ENCODE measurements at places on chromosomes 2 and 18.

DNA sequence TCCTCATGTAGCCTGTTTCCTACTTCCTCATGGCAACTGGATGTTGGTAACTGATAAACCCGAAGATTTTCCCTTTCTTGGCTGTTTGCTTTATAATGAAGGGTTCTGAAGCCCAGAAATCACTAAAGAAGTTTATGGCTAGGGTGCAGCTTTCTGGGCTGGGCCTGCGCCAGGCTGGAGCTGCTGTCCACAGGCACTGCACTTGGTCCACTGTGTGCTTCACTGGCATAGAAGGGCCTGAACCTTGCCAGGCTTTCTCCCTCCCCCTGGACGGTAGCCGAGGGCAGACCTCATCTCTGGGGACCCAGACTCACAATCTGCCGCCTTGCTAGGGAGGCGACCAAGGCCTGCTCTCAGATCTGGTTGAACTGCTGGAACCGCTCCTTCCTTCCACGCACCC lies 133.3 kb upstream of the SPRED2 start:
- no peak for DNase-seq

- no peak for DNase-seq
These were observed 74.5 kb downstream of the PIEZO2 start for GRCh38 chr18:11074889-11075288.

DNA sequence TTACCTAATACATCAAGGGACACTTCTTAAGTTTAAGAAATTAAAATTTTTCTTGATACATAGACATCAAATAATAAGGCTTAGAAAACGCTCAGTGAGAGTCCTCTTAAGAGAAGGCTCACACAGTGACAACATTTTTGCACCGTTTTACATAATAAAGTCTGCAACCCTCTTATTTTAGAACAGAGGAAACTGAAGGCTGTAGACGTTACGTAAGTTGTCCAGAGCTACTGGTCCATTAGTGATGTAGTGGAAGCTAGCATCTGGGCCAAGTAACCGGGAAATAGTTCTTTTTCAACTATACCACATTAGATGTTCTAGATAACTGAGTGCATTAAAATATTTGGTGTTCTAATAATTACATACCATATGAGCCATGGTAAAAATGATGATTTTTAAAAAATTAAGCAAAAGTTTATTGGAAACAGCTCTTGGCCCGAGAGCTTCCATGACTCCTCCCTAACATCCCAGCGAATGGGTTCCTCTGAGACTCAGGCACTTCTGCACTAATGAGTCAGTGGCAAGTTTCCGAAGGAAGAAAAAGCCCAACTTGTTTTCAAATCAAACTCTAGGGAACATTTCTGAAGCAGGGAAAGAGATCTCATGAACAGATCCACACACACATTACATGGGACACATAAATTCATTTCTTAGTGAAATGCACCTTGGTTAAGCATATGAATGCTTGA lies 232.6 kb upstream of the PXDN start:
- DNase-seq = peak; percentile 13

DNA sequence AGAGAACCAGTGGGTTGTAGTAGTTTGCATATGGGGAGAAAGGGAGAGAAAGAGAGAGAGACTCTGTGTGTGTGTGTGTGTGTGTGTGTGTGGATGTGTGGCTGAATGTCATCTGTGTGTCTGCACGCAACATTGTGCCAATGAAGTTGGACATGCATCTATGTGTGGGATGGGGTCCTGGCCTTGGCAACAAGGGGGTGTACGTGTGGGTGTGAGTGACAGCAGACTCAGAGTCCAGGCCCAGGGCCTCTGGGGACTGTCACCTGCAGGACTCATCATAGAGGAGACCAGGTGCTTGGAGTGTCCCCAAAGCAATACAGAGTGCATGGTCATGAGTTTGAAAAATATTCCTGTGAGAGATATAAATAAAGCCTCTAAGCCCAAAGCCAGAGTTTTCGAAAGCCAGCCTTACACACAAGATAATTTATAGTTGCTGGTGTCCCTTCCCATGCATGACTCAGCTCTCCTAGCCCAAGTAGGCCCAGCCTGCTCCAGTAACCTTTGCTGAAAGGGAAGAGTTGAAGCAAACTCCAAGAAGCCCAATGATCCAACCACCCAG lies 59.9 kb downstream of the TNP1 start:
- DNase-seq = no peak

DNA sequence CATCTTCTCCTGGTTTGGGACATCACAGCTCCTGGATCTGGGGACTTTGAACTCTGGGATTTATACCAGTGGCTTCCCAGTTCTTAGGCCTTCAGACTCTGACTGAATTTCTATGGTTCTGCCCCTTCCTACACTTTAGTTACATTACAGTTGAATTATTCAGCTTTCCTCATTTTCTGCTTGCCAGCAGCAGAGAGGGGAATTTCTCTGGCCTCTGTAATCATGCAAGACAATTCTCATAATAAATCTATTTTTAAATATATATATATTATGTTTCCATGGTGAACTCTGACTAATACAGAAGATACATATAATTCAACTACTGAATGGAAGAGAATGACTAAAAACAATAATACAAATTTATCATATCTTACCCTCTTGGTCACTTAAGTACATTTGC lies 1478.6 kb upstream of the ACVR2A start:
- DNase-seq = no peak

DNA sequence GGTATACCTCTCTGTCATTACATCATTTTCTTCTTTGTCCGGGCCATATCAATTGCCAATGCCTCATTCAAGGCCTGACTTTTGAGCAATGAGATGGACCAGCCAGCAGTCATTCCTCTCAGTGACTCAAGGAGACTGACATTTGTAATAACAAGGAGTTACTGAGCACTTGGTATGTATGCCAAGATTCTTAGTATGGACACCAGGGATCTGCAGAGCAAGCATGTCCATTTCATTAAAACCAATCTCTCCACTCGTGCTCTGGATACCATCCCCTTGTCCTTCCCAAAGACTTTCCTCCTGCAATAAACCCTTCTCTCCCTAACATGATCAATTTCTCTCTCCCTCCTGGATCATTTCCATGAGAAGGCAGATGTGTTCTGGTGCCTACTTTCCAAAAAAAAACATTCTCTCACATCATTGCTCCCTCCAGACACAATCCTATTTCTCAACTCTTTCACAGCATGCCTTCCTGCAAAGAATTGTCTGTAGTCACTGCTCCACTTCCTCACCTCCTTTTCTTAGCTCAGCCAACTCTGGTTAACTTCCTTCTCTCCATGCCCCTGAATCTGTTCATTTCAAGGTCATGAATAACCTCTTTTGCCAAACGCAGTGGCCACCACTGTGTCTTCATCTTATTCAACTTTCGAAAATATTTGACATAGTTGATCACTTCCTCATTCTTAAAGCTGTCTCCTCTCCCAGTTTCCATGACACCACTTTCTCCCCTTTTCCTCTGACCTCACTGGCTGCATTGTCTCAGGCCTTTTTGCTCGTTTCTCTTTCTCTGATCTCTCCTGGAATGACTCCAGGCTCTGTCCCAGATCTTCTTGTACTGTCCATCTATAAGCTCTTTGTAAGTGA lies 102.8 kb upstream of the CYP1B1 start:
- peak; percentile 97 for DNase-seq

DNA sequence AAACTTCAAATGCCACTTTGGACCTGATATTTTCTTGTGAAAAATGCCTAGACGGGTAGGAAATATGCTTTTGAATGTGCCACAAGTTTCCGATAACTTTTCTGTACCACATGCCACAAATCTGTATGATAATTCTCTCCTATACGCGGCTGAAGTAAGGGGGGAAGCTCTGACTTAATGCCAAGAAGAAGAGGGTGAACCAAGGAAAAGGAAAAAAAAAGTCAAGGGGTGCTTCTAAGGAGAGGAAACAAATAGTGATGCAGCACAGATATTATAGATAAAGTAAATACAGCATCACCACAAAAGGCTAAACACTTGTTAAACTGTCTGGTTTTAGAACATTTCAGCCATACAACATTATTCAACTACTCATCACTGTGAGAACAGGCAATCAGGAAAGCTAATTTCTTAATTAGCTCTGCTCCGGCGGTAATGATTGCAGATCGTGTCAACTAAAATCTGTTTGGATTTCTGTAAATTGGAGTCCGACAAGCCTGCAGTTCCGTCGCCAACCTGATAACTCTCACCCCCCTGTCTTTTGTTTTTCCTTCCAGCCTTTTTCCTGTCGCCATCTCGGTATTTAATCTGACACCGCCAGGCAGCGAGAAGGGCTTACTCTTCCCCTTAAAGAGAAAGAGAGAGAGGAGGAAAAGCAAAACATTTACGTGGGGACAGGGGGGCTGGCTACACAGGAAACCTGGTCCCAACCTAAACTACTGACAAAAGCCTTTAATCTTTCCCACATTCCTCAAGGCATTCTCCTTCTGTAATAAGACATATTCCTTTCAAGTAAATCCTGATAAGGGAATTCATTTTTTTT lies 67.5 kb downstream of the ZEB2 start:
- DNase-seq = peak; percentile 64

DNA sequence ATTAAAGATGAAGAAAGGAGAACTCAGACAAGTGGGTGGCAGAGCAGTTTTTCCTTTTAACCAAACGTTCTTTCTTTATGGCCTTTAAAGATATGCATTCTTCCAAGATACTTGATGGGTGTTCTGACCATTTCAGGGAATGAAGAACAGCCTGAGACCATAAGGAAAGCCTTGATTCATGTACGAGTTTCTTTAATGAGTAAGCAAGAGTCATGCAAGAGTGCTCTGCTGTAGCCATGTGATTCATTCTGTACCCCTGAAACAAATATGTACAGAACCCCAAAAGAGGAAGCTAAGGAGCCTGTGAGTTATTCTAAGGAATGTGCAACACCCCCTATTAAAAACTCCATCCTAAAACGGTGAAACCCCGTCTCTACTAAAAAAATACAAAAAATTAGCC lies 372.8 kb downstream of the MTX2 start:
- DNase-seq = no peak

GRCh38 chr2:99600981-99601651 lies 111.3 kb upstream of the REV1 start:
- DNase-seq = no peak

DNA sequence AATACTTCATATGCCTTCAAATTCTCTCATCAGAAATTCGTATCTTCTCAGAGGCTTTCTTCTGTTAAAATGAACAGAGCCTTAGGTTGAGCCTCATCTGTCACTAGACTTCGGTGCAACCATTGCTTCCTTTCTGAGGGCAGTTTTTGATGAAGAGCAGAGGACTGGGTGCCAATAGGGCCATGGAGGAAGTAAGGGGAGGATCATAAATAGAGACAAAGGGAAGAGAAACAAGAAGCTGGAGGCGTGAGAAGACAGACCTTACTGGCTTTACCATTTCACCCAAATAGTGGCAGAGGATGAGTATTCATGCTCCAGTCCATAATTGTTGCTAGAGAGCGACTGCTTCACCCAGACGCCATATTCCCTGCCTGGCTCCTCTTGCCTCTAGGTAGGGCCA lies 215.6 kb upstream of the PKDCC start:
- no peak for DNase-seq

DNA sequence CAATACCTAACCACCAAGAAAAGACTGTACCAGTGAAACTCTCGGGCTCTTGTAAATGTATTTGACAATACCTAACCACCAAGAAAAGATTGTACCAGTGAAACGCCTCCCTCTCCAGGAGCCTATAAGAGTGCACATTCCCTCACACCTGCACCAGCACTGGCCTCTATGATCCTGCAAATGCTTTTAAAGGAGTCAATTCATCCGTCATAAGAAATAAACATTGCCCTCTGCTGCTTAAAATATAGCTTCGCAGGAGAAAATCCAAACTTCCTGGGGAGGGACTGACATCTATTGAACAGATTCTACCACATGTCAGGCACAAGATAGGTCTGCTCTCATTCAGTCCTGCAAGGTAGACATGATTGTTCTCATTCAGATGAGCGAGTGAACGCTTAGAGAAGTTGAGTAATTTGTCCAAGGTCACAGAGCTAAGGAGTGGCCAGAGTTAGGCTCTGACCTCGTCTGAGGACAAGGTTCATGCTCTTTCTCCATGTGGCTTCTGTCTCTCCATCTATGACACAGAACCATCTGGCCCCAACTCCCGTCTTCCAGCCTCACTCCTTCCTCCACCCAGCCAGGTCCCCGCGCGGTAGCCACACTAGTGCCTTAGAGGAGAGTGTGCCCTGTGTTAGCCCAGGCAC lies 38.7 kb downstream of the MCFD2 start:
- DNase-seq = peak; percentile 86

- no peak for DNase-seq
These were observed 19.5 kb downstream of the B3GNT7 start for GRCh38 chr2:231415029-231415428.

DNA sequence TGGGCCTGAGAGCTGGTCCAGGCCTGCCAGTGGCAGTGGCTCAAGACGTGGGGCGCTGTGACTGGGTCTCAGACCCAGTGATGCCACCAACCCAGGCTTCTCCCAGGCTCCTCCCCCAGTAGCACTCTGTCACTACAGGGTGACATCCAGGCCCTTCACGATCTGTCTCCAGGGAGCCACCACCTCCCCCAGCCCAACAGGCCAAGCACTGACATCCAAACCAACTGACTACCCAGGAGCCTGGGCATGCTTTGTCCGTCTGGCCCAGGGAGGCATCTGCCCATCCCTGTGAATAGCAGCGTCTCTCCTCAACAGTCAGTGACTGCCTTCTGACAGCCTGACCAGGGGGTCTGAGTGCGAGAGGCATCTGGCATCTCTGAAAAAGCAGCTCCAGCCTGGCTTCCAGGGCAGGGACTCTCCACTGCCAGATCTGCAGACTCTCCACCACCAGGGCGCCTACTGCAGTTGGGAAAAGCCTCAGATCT lies 13.0 kb downstream of the TEX44 start:
- DNase-seq = no peak

DNA sequence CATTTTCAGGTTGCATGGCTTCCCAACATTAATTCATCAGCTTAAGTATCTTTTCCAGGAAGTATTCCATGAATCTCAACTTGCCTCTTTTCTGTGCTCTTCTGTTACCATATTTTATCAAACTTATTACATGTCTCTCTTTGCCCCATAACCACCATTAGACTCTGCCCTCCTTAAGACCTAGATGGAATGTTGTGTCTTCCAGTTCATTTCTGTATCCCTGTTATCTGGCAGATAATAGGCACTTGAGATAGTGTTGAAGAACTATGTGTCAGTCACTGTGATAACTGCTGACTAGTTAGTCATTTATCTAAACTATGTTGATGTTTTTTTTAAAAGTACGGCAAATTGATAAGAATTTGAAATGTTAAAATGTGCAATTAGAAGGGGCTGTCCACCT lies 41.8 kb downstream of the GLS start:
- DNase-seq = no peak

DNA sequence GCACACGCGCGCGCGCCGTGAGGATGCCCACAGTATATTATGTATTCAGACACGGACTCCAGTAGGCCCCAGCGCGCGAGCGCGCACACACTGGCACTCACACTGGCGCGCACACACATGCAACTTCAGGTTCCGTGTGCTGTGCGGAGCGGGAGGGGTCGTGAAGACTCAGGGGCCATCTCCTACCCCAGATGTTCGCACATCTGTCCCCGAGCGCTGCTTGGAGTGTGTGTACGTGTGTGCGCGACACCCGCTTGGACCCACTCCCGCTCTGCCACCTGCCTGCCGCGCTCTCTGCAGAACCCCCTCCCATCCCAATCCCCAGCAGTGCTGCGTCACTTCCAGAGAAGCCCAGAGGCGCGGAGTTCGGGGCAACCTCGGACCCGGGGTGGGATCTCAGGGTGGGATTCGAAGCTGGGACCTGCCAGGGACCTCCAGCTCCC lies 2.6 kb downstream of the NRP2 start:
- peak; percentile 24 for DNase-seq
